ENCODE measurements at places on chromosomes 7 and 10. TPM values are rescaled to one million over a fixed set of nuclear protein-coding genes. Genes with fewer than 3 reads are reported as not detected.

- no peak for DNase-seq
These were observed 9.2 kb upstream of the CPA1 start for GRCh38 chr7:130371046-130371445.

DNA sequence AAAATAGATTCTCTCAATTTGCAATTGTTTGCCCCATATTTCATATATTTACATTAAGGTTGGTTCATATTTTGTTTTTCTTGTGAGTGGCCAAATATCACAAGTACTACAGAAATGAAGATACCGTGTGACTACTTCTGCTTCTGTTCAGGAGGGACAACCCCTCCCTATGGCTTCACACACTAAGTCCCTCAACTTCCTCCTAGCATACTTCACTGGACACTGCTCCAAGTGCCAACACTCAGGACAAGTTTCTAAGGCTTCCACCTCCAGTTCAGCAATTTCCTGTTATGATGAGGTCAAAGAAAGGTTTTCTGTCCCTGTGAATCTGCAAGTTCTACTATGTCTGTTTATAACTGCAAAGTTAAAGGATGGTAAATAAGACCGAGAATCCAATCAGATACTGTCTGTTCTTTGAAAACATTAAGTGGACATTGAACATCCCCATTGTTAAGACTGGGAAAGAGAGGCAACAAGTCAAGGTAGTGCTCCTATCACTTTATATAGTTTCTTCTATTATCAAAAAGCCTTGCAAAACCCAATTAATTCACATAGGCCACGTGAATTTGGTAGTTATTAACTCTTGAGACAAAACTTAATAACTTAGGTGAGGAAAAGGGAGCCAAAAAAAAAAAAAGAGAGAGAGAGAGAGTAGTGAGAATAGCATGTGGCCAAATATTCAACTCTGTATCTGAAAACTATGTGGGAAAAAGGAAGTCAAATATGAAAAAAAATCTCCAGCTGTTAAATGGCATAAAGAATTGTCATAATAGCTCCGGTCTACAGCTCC, 81.3 kb upstream of the DKK1 start:
- no peak for DNase-seq

GRCh38 chr7:756928-757560, 30.0 kb upstream of the PRKAR1B start:
- no peak for DNase-seq

DNA sequence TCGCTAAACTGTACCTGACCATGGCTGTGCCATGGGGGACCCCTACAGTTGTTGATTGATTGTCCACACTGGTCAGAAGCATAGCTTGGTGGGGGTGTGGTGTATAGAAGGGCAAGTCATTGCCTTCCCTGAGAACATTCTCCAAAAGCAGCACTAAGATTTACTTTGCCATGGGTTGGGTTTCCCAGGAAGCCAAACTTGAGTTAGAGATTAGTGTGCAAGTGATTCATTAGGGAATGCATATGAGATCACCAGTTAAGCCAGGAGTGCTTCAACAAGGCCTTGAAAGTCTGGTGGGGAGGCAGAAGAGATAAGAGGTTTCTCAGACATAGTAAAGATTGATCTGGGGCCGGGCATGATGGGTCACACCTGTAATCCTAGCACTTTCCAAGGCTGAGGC, 21.4 kb upstream of the TPST1 start:
- DNase-seq: no peak

- no peak for DNase-seq
These were observed 39.2 kb downstream of the ADAM12 start for GRCh38 chr10:126349101-126349500.

DNA sequence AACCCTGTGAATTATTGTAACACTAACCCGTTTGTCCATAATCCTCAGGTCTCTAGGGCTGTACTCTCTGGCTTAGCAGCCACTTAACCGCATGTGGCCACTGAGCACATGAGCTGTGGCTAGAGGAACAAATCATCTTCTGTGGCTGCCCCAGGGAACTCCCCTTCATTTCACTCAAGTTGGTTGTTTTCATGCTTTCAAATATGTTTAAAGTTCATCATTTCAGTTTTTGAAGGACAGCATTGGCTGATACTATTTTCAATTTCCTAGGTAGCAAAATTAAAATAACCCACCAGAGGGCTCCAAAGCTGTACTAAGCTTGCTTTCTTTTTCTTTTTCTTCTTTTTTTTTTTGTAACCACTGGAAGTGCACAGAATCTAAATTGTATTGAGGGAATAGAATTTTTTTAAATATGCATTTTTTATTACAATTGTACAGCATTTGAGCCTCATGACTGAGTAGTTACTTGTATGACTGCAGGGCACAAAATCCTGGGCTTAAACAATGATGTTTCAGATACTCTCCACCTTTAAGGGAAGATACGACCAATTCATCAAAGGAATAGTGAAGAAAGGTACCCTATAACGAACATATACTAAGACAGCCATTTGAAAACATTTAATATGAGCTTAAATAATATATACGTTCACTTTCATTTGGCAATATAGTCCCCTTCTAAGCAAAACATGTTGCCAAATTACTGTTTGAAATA, 38.6 kb downstream of the MRC1 start:
- no peak for DNase-seq

The SLC26A5 gene
- 1.2 TPM for total RNA-seq

The ADRB1 gene
- 0.55 TPM for total RNA-seq

The RBP3 gene
- total RNA-seq: not detected

The ANKRD7 gene
- not detected for total RNA-seq

The FAM131B gene
- total RNA-seq: 1.4 TPM

The ABCB1 gene
- total RNA-seq: 4.1 TPM

The CTAGE4 gene
- 7.5 TPM for total RNA-seq

The LBX1 gene
- not detected for total RNA-seq

The SKAP2 gene
- 13.2 TPM for total RNA-seq

All from lower leg skin (tissue), 4 donors.